NCI-H345 (cell line): ENCODE measurements at places on chromosomes 3 and 15.

GRCh38 chr3:24160424-24161095, 215.5 kb downstream of the NR1D2 start:
- DNase-seq = peak; percentile 33

DNA sequence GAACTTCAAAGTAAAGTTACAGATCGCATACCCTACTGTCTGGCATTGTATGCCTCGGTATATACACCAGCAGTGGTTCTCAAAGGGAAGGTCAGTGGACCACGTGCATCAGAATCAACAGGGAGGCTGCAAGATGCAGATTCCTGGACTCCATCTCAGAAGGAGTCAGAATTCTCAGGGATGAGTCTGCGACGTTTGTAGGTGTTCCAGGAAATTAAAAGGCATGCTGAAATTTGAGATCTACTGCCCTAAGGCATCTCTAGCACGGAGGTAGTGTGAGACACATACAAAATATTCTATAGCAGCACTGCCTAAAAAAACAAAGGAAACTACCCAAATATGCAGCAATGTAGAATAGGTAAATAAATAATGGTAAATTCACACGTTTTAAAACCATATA, 136.8 kb upstream of the BNIP2 start:
- no peak for DNase-seq

- no peak for DNase-seq
Measured at GRCh38 chr3:157919319-157919887, 186.8 kb downstream of the SHOX2 start.

GRCh38 chr15:63332367-63333124, 49.1 kb downstream of the CA12 start:
- no peak for DNase-seq

DNA sequence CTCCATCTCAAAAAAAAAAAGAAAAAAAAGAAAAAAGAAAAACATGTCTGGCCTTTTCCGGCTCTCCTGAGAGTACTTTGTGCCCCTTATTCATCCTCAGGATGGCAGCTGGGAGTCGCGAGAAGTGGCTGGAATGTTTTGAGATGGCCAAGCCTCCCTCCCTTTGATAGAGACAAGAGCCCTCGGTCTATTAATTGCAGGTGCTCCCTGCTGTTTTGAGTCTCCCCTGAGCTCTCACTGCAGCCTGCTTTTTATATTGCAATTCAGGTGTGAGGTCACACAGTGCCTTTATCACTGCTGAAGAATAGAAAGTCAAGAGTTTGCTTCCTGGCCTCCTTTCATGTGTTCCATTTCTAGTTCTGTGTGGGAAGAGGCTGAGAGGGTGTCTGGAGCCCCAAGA, 10.9 kb downstream of the CA12 start:
- DNase-seq = peak; percentile 68

- no peak for DNase-seq
Measured at GRCh38 chr15:100021653-100022052, 288.4 kb upstream of the LYSMD4 start.

DNA sequence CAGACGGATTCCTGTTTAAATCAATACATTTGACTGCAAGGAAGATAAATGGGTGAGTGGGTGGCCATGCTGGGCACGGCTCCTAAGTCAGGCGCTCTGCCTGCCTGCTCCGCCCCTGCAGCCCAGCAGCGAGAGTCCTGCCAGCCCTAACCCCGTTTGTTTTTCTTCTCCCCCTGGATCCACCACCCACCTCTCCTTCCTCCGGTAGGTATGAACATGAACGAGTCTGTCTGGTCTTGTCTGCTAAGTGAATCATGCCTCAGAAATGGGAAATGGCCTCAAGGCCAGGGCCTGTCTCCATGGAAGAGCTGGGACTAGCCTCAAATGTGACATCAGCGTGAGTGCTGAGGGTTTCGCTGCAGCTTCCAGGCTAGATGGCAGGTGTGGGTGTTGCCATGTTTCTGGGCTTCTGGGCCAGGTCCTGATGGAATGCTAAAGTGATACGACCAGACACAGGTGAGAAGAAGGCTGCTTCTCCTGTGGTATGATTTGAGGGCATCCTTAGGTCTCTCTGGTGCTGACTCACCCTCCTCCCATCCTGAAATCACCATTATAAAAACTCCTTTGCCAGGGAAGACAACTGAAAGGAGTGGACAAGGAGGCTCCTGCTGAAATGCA, 5.6 kb upstream of the FEM1B start:
- no peak for DNase-seq

GRCh38 chr3:191361456-191361855, 31.1 kb upstream of the UTS2B start:
- DNase-seq = no peak

- DNase-seq = no peak
Measured at GRCh38 chr3:146134348-146135117, 26.5 kb downstream of the PLOD2 start.

DNA sequence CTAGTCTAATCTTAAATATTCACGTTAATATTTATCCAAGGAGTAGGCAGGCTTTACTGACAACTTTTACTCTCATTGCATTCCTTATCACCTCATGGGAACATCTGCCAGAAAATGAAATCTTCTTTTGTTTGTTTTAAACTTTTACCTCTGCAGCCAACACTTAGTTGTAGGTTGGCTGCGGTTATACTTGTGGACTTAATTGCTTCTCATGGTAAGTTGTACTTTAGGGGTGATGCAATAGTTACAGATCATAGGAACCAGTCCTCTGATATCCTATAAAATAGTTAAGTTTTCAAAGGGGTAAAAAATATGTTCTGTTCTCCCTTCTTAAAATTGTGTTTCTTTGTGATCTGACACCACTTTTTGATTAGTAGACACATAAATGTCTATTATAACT, 321.9 kb downstream of the ZPLD1 start:
- no peak for DNase-seq

DNA sequence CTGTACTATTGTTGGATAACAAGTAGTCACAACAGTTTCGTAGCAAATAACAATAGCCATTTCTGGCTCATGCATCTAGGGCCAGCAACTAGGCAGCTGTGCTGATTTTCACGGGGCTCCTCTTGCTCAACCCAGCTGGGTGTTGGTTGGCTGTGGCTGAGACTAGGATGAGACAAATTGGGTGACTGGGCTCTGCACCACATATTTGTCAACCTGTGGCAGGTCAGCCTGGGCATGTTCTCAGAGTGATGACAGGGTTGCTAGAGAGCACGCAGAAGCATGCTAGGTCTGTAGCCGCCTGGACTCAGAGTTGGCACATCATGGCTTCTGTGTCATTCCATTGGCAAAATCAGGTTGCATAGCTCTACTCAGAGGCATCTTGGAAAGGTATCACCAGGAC, 175.9 kb downstream of the OTOL1 start:
- DNase-seq = no peak

GRCh38 chr3:3998140-3998922, 199.1 kb downstream of the LRRN1 start:
- DNase-seq = peak; percentile 46

DNA sequence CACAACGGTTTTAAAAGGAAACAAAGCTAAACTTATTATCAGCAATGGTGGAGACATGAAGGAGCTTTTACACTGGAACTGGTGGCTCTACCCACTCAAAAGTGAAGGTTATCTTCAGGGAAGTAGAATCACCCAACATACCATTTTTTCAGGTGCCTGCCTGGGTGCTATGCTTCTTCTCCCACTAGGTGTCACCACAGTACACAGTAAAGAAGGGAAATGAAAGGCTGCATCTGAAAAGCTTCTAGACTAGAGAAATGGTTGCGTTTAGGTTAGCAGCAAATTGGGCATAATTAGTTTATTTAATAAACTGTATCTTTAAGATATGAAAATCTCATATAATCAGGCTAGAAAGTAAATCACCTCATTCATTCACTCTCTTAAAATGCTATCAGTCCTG, 47.0 kb upstream of the SELENOK start:
- DNase-seq = peak; percentile 59

- DNase-seq = no peak
Measured at GRCh38 chr3:20924646-20925385, 738.8 kb upstream of the SGO1 start.

DNA sequence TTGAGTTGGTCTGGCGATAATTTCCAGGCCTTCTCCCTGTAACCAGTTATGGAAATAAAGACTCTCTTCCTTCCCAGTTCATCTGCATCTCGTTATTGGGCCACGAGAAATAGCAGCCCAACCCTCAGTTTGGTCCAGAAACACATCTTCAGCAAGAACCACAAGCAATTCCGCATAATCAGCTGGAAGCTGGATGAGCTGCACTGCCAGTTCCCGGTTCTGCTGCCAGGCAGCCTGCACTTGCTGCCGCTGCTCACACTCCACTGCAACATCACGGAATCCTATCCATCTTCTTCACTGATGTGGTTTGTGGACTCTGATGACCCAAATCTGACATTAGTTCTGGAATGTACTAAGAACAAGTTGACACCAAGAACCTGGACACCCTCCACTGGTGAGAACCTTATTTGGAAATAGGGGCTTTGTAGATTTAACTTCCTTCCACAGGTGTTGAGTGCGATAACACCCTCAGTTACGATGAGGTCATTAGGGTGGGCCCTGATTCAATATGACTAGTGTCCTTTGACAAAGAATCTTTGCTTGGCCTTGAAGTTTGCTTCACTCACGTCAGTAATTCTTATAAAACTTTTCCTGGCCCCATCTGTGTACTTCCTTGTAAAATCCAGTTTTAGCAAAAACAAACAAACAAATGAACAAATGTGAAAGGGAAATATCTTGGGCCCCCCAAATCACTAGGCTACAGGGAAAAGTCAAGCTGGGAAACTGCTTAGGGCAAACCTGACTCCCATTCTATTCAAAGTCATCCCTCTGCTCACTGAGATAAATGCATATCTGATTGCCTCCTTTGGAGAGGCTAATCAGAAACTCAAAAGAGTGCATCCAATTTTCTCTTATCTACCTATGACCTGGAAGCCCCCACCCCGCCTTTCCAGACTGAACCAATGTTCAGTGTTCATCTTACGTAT, 221.9 kb upstream of the PROK2 start:
- no peak for DNase-seq

GRCh38 chr15:44137750-44138149, 57.3 kb downstream of the FRMD5 start:
- DNase-seq = no peak

GRCh38 chr3:159669766-159670165, 318.9 kb upstream of the IL12A start:
- DNase-seq = no peak

DNA sequence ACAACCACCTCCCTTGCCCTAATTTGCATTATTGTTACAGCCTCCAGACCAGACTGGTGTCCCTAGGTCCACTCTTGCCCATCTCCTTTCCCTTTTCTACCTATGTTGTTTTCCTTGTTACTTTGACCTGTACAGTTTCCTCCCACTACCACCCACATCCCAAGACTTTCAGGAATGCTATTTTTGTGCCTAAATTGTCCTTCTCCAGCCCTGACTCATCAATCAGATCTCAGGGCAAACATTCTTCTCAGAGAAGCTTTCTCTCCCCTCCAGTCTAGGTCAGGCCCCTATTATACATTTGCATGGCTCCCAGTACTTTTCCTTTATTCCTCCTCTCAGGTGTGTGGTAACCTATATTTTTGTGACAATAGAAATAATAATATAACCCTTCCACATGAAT, 241.5 kb downstream of the IGSF11 start:
- DNase-seq = no peak

DNA sequence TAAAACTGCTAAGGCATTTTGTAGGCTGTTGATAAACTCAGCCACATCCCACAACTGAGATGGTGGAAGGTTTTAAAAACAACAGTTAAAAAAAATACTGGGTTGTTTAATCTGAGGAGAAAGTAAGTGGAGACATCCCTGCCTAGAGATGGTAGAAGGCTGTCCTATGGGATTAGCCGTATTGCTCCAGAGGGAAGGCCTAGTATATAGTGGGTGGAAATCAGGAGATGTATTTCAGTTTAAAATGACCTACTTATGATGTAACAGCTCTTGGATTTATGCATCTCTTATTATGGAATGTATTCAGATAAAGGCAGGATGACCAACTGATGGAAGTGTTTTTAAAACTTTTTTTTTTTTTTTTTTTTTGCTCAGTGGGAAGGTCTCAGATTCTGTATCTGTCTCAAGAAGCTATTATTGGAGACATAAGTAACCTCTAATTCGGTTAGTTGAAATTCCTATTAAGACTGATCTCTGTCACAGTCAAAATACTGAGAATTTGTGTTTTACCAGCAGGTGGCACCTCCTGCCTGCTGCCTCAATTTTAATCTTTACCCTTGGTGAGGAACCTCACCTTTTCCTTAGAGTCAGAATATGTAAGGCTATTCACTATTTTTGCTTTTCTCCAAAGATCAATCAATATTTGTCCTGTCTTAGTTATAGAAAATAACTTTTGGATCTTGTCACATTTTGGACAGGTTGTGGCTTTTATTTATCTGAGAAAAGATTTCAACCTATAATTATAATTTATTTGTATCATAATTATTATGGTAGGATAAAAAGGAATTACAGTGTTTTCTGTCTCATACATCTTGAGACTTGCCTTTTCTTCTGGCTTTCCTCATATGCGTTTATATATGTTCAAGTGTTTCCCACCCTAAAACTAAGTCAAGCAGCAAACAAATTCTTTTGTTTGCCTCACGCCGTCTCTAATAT, 63.0 kb downstream of the VPS8 start:
- DNase-seq = peak; percentile 5

GRCh38 chr3:177220136-177220974, 23.1 kb upstream of the TBL1XR1 start:
- no peak for DNase-seq

- DNase-seq = no peak
Measured at GRCh38 chr15:82548700-82549099, 8.4 kb upstream of the RPS17 start.

- no peak for DNase-seq
Measured at GRCh38 chr15:70410371-70410985, 312.8 kb upstream of the TLE3 start.

DNA sequence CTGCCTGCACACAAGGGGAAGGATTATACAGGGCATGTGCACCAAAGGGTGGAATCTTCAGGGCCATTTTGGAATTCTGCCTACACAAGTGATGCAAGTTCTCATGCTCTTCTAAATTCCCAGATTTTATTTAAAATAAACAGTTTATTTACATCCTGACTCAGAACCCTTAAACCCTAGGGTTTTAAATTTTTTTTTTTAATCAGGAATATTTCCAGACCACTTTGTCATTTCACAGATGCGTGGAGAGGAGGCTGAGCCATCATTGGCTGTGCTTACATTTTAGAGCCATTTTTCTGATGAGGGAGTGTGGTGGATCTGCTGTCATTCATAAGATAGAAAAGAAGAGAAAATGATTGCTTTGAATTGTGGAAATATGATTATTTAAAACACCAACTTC, 65.2 kb upstream of the MNS1 start:
- no peak for DNase-seq

GRCh38 chr3:132984181-132984580, 54.0 kb upstream of the TMEM108 start:
- no peak for DNase-seq
